ENCODE measurements at places on chromosomes 6 and 20.

DNA sequence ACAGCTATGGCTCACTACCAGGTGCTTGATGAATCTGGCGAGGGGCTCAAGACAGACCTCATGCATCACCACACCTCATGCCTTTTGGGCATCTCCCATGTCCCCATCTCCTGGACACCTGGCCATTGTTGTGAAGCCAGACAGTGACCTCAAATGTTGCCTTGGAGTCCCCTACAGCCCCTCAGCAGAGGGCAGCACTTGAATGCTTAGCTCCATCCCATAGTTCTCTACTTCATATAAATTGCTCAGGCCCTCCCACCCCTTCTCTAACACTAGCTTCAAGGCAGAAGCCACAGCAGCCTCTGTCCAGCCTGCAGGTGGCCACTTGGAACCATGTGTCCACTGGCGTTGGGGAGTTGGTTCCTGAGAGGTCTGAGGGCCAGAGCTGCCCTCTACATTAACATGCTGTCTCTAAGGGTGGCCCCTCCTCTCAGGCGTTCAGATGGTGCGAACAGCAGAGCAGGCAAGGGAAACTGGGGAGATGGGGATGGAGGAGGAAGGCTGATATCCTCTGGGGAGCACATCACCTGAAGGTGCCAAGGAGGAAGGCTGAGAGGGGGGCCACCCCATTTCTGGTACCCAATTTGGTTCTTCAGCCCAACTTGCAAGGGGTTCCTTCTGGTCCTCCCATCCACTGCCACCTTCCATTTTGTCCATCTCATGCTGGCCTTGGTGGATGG lies 31.3 kb downstream of the MOCS1 start:
- DNase-seq: no peak

GRCh38 chr20:10172998-10173655 lies 45.5 kb upstream of the SNAP25 start:
- no peak for DNase-seq

DNA sequence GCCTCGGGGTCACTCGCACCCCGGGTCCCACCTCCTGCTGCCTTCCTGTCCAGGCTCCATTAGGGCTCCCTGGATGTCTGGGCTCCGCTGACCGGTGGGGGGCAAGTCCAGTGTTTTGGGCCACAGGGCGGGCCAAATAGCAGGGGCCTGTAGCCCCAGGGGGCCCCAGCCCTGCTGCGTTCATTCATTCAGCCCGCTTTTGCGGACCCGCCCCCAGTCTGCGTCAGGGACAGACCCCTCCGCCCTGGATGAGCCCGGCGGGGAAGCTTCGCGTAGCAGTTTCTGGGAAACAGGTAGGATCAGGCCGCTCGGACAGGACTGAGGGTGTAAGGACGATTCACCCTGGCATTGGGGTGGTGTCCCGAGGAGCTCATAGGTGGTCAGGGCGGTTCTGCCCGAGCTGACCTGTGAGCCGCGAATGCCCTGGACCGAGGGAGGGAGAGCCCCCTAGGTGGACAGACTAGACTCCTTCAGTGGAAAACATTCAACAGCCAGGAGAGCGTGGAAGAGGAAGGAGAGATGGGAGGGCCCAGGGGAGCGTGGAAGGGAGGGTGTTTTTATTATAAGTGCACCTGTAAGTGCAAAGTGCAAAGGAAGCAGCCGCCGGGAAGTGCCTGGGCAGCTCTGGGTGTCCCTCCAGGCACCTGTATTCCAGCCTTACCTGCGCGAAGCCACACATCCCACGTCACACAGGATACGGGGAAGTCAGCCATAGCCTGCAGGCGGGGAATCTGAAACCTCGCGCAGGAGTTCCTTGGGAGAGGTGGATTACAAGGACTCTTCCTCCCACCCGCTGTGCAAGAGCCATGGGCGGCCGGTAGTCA lies 662 bp downstream of the ENTPD6 start:
- no peak for DNase-seq

DNA sequence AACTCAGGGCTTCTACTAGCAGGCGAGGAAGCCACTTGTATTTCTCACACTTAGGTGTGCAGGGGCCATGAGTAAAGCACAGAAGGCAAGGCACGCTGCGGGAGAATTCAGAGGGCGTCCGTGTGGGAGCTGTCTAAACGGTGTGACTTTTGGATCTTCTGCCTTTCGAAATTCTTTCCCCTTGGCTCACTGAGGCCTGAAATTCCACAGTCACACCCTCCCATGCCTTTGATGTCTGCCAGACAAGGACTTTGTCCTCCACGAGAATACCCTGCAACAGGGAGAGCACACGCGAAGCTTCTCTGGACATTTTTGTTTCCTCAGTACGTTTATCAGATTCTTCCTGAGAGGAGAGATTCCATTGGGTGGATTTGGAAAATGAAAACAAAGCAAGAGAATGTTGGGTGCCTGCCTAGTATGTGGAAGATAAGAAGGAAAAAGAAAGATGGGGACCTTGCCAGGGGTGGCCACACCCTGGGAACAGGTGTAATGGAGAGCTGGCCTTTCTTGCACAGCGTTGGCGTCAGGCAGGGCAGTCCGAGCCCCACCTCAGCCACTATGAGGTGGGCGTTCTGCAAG lies 235.7 kb downstream of the MYLK4 start:
- no peak for DNase-seq

- DNase-seq: no peak
These were observed 87.2 kb downstream of the PRND start for GRCh38 chr20:4808872-4809271.

GRCh38 chr6:31634969-31635575 lies 14.6 kb downstream of the PRRC2A start:
- DNase-seq: no peak

GRCh38 chr6:108463784-108464183 lies 96.9 kb upstream of the FOXO3 start:
- DNase-seq: no peak

DNA sequence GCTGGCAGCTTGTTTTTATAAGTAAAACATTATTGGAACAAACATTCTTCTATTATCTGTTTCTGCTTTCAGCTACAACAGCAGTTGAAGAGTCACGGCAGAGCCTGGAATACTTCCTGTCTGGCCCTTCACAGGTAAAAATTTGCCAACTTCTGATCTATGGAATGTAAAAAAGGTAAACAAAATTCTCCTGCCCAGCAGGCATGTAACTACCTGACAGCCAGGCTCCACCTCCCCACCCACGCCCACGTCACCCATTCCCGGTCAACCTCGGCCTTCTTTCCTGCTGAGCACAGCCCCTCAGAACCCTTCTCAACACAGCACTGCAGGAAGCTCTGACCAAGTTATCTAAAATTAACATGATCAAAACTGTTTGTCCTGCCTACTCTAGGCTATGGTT lies 166.0 kb downstream of the DLL1 start:
- no peak for DNase-seq

DNA sequence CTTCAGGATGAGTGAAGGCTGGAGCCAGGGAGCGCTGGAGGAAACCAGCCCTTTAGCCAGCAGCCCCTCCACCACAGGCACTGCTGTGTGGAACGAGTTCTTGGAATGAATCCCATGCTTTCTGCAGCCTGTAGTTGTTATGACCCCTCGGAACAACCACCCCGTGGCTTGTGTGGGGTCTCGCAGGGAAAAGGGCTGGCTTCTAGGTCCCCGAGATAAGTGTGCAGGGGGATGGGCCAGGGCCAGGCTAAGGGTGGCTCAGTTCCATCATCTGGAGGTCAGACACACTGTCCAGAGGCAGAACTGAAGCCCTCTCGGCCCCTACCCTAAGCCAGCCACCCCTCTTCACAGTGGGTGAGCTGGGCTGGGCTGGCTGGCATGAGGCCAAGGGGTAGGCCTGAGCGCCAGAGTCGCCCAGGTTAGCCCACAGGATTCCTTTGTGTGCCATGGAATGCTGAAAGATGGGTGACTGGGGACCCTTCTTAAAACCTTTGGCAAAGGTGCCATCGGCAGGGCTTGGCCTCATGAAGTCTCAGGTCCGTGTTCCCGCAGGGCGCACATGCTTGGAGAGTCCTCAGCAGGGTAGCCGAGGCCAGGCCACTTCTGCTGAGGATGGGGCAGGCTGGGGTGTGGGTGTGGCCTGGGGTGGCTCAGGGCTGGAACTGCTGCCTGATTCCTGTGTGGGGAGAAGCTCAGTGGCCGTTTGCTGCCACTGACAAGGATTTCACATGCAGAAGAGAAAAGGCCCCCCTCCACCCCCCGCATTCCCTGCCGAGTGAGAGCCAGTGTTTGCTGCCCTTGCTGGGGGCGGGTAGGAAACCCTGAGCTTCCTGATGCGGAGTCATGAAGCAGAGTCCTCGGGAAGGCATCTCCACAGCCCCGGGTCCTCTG lies 24.6 kb downstream of the SPATA2 start:
- no peak for DNase-seq

DNA sequence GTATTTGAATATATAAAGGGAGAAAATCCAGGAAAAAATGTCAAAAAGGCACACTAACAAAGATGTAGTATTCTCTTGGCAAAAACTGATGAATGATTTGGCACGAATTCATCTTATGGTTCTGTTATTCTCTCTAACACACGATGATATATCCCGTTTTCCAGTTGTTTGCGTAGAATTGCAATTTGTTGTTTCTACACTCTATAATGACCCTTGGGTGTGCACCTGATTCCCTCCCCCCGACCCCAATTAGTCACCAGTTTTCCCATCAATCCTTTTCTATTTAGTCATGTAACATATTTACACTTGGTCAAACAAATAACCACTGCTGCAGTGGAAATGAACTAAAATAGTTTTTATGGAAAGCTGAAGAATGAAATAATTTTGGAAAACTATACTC lies 1.5 kb upstream of the ARID1B start:
- DNase-seq: no peak

GRCh38 chr6:162029873-162030576 lies 697.5 kb downstream of the PRKN start:
- no peak for DNase-seq

DNA sequence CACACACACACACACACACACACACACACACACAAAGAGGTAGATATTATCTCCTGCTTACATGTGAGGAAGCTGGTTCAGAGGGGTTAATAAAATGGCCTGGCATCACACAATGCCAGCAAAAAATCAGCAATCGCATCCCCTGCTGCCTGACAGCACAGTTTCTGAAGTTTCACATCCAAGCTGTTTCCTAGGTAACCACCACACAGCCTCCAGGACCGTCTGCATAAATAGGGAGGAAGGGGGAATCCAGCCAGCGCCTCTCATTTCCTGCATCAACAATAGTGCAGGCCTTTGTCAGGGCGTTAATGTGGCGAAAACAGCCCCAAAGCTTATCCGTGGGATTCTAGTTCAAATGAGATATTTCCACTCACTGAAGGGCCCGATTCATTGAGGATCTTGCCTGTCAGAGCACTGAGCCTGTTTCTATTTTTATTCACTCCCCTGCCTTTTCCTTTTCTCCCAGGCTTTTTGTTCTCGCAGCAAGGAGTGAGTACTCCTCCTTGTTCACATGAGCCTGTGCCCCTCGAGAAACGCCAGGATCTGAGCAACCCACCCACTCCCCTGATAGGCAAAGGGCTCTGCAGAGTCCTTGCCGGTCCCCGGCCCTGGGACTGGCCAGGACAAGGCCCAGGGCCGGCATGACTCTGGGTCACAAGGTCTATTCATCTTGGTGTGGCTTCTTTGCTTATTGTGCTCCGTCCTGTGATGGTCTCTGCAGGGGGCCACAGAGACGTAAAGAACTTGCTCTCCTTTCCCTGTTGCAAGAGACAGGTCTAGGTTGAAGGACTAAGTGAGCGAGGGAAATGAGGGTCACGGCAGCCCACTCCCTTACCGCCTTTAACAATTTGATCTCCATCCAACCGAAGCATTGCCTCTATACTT lies 32.7 kb downstream of the TUBB2B start:
- no peak for DNase-seq

- DNase-seq: no peak
These were observed 476.4 kb downstream of the KIF16B start for GRCh38 chr20:16096756-16097326.

DNA sequence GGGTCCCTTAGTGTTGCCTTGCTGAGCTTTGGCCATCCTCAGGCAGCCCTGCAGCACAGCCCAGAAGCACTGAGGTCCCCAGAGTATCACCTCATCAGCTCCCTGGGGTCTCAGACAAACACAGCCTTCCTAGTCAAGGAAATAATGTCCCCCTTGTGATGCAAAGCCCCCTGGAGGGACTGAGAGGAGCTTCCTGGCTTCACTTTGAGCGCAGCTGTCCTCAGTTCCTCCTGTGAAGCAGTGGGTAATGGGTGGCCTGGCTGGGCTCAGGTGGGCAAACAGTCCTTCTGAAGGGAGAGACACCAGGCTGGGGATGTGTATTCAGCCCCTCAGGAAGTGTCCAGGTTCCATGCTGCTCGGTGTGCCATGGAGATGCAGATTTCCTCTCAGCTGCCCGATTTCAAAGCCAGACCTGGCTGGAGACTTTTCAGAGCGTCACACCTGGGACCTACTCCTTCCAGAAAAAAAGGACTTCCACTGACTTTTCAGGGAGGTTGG lies 79.2 kb upstream of the FOXA2 start:
- no peak for DNase-seq

DNA sequence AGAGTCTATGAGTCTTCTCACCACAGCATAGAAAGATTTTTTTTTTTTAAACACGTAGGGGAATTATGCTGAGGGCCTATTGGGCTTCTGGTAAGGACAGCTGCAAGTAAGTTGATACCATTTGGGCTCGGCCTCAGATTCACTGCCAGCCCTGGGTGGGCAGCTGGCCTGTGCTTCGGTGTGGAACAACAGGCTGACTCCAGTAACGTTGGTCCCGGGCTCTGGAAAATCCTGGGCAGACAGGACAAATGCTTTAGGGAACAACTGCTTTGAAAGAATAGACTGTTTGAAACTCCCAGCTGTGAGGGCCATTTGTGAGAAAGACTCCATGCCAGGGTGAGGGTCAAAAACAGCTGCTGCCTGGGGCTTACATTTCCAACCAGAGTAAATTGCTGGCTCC lies 366.5 kb downstream of the QKI start:
- DNase-seq: no peak

DNA sequence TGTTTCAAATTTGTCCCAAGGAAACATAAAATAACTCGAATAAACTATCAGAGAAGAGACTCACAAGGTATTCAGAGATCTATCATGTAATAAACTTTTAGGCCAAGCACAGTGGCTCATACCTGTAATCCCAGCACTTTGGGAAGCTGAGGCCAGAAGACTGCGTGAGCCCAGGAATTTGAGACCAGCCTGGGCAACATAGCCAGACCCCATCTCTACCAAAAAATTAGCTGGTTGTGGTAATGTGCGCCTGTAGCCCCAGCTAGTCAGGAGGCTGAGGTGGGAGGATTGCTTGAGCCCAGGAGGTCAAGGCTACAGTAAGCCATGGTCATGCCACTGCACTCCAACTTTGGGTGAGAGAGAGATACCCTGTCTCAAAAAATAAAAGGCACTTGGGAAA lies 79.2 kb upstream of the GCM1 start:
- no peak for DNase-seq

DNA sequence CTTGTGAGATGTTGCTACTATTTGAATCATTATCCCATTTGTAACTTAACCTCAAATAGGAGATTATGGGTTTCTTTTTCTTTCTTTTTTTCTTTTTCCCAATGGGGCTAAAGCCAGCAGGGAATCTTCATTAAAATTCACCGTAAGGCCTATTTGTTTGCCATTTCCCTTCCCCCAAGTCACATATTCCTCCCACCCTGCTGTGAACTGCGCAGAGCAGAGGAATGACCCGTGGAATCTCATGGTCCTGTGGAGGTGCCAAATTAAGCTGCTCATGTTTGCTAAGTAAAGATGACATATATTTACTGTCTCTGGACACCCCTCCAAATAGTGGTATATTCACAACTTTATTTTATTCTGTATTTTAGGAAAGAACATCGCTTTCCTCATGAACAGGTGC lies 699.3 kb downstream of the RNF144B start:
- no peak for DNase-seq

GRCh38 chr6:159996087-159996622 lies 27.3 kb downstream of the IGF2R start:
- DNase-seq: no peak

- no peak for DNase-seq
These were observed 8.7 kb upstream of the CCR6 start for GRCh38 chr6:167113935-167114910.

- no peak for DNase-seq
These were observed 13.0 kb downstream of the KIF16B start for GRCh38 chr20:16560216-16560615.

Measured in NB4 (cell line).